Activated effector memory CD4-positive, alpha-beta T cell treated with Interleukin-2 at 50 U/mL for 16 hours (primary cell): ENCODE measurements at places on chromosomes 6 and 20.

DNA sequence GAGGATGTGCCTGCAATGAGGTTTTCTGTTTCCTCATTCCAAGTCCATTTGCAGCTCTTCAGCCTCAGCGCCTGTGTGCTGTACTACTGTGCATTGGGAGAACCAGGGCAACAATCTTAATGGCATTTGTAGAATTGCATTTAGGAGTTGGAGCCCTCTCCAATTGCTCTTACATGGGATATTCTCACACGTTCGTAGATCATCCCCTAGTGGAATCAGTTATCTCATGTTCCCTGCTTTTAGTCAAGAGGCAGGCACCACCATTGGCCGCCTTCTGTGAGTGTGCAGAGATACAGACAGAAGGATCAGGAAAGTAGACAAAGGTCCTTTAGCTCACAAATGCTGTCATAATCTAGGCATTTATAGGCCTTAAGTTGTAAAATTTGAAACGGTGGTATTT is 84.2 kb upstream of the RGS17 start:
- DNase-seq = no peak

DNA sequence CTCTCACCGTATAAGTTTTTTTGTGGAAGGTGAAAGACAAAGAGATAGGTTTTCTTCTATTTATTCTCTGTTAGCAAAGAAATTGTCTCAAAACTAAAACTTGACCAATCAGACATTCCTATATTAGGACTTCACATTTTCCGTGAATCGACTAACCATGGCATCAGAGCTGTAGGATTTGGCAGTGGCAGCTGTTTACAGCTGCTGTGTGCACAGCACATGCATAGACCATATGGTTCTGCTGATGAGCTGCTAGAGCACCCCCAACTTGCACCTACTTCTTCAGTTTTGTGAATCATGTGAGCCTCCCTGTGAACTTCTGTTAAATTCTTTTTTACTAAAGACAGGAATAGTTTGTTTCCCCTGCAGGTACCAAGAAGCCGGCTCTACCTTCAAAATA is 157.9 kb downstream of the RFX6 start:
- DNase-seq = no peak

DNA sequence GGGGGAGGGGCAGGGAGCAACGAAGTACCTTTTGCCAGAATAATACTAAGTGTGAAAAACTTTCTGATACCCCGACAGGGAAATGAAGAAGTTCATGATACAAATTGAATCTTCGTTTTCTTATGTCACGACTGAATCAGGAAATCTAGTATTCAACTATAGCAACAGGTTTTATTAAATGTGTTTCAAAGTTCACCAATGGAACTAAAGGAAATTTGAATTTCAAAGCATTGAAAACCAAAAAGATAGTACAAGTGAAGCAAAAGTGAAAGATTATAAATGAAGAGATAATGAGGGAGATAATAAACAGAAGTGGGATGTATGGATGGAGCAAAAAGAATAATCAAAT is 333.2 kb downstream of the ADGRB3 start:
- no peak for DNase-seq

GRCh38 chr20:57262784-57263609 is 3.4 kb downstream of the BMP7 start:
- no peak for DNase-seq

- no peak for DNase-seq
These were observed 17.4 kb upstream of the FOXO3 start for GRCh38 chr6:108543175-108543940.

GRCh38 chr6:16982807-16983206 is 119.0 kb upstream of the STMND1 start:
- DNase-seq = no peak

DNA sequence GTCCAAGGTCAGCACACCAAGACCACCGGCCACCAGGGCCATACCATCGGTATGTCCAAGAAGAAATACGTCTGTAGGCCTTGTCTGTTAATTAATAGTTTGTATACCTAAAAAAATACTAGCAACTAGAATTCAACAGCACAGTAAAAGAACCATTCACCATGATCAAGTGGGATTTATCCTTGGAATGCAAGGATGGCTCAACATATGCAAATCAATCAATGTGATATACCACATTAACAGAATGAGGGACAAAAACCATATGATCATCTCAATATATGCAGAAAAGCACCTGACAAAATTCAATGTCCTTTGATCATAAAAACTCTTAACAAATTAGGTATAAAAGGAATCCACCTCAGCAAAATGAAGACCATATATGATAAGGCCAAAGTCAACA is 24.4 kb downstream of the RPP40 start:
- DNase-seq = no peak

- DNase-seq = no peak
These were observed 57.2 kb downstream of the CNKSR3 start for GRCh38 chr6:154453329-154453728.

DNA sequence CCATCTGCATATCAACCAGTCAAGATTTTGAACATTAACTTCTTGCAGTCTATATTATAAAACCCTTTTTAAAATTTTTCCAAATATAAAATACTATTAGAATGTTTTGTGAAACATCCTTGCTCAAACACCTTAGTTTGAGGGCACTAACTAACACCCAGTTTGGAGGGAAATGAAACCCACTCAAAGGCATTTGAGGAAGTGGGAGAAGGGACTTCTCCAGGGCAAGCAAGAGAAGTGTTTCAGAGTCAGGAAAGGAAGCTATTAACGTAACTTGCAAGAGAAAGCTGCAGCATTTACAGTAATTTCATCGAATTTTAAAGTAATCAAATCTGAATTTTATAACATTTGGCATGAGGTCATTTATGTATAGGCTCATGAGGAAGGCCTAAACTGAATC is 21.3 kb downstream of the MTFR2 start:
- DNase-seq = no peak

- no peak for DNase-seq
These were observed 18.1 kb downstream of the ZNFX1 start for GRCh38 chr20:49259799-49260198.

- no peak for DNase-seq
These were observed 56.8 kb downstream of the SNX9 start for GRCh38 chr6:157879873-157880254.

- DNase-seq = no peak
These were observed 39.8 kb upstream of the ARHGAP18 start for GRCh38 chr6:129749749-129750120.

DNA sequence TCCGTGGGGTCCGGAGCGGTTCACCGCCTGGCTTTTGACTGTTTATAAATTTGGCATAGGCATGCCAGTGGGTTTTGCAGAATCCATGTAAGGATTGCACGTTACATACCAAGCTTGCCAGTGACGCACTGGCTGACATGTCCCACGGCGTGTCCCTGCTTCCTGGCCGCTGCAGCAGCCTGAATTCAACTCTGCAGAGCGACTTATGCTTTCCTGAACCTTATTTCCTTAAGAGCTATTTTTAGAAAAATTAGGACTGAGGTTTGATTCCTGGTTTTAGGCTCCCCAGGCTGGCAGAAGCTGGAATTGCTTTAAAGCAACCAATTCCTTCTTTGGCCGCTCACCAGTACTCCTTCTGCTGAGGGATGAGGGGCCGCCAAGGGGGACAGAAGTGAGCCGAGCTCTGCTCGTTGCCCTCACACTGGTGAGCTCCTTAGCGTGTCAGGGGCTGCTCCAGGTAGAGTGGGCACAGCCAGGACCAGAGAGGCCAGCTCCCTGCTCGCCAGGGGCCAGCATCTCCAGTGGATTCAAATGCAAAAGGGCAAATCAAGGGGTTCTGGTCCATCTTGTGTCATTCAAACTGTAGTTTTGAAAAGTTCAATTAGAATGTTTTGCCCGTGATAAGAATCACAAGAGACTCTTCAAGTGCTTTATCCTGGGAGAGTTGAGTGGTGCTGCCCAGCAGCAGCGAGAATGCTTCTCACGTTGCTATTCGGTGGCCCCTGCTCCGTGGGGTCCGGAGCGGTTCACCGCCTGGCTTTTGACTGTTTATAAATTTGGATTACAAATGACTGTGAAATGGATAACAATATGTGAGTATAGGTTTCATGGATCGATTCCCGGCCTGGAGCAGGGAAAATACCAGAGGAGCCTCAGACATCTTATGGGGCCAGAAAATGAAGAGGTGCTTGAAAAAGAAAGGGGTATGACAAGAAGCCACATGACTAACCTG is 17.5 kb upstream of the IRF4 start:
- no peak for DNase-seq

- DNase-seq = no peak
These were observed 258.2 kb downstream of the QKI start for GRCh38 chr6:163672710-163673109.

DNA sequence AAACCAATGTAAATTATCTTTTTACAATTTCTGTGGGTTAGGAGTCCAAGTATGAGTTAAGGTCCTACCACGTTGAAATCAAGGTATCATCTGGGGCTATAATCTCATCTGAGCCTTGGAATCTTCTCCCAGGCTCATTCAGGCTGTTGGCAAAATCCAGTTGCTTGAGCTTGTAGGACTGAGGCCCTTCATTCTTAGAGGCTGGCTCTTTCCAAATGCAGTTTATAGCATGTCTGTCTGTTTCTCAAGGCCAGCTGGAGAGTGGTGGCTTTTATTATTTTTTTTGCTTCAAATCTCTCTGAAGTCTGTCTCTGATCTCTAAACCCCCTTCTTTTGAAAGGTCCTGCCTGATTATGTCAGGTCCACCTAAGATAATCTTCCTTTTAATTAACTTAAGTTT is 177.2 kb upstream of the ASCC3 start:
- DNase-seq = no peak

- no peak for DNase-seq
These were observed 4.4 kb downstream of the TFAP2A start for GRCh38 chr6:10410207-10411050.

GRCh38 chr6:114390176-114390575 is 47.4 kb upstream of the HS3ST5 start:
- DNase-seq = no peak

GRCh38 chr6:56555438-56555872 is 87.2 kb downstream of the DST start:
- DNase-seq = no peak

GRCh38 chr20:56766528-56766927 is 137.4 kb downstream of the TFAP2C start:
- no peak for DNase-seq

DNA sequence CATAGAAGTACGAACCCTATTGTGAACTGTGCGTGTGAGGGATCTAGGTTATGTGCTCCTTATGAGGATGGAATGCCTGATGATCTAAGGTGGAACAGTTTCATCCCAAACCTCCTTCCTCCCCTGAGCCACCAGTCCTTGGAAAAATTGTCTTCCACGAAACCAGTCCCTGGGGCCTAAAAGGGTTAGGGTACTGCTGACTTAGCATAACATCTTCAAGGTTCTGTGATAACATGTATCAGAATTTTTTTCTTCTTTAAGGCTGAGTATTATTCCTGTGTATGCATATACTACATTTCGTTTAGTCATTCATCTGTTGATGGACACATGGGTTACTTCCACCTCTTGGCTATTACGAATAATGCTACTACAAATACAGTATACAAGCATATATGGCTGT is 80.2 kb downstream of the TSHZ2 start:
- no peak for DNase-seq

GRCh38 chr6:119148098-119148824 is 69.8 kb upstream of the FAM184A start:
- no peak for DNase-seq

GRCh38 chr6:105374010-105374420 is 28.9 kb downstream of the PREP start:
- DNase-seq = no peak

GRCh38 chr20:54140927-54141566 is 32.7 kb downstream of the CYP24A1 start:
- DNase-seq = no peak

DNA sequence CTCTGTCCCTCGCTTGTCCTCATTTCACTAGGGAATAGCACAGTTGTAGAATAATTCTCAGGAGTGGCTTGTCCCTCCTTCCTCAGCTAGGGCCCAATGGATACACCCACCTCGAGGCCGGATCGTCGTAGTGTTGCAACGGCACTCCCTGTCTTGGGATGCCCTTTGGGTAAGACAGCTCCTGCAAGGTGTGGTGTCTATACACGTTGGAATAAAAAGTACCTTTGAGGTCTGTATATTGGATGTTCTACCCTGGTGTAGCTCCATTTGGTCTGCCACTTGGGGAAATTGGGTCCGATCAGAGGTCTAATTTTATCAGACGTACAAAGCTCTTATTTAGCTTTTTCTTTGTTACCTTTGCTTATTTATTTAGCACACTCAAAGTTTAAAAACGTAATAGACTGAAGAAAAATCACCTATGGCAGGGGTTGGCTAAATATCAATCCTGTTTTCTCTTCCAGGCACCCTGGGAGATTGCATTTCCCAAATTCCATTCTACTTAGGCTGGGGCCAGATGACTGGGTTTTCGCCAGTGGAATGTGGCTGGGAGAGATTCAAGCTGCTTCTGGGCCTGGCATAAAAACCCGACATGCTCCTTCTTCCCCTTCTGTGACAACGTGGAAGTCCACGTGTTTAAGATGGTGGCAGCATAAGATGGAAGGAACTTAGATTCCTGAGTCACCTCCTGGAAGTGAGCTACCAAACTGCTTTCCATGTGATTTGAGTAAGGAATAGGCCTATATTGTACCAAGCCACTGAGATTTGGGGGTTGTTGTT is 82.3 kb upstream of the CD83 start:
- DNase-seq = no peak

DNA sequence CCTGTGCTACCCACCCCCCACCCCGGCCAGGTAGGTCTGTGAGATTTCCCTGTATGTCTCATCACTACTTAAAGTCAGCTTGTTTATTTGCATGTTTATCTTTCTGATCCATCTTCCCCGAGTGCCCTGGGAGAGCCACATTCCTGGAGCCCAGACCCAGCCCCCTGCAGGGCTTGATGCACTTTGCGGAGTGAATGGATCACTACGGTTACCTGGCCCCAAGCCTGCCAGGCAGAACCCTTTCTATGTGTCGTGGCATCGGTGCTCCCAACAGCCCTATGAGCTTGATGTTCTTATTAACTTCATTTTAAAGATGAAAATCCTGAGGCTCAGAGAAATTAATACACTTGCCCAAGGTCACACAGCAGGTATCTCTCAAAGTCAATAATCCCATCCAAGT is 13.6 kb upstream of the SLCO4A1 start:
- DNase-seq = no peak

GRCh38 chr20:9458138-9458796 is 56.1 kb upstream of the LAMP5 start:
- no peak for DNase-seq
